ENCODE measurements at places on chromosomes 2 and 18.
A peak's percentile ranks its signal among the peaks of the same experiment; 100 is the strongest.

GRCh38 chr18:51069885-51070284, 39.9 kb downstream of the SMAD4 start:
- DNase-seq = no peak

GRCh38 chr18:55582325-55582724, 5.7 kb downstream of the TCF4 start:
- DNase-seq = no peak

- no peak for DNase-seq
These were observed 22.3 kb downstream of the DOK1 start for GRCh38 chr2:74576863-74577229.

DNA sequence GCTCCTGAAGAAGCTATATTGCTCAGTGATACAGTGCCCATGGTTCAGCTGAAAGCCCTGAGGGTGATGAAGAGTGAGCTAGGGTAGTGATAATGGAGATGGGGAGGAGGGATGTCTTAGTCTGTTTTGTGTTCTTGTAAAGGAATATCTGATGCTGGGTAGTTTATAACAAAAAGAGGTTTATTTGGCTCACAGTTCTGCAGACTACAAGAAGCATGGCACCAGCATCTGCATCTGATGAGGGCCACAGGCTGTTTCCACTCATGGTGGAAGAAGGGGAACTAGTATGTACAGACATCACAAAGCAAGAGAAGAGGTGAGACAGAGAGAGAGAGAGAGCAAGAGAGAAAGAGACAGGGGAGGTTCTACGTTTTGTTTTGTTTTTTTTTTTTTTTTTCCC, 417.3 kb upstream of the TRIB2 start:
- no peak for DNase-seq

DNA sequence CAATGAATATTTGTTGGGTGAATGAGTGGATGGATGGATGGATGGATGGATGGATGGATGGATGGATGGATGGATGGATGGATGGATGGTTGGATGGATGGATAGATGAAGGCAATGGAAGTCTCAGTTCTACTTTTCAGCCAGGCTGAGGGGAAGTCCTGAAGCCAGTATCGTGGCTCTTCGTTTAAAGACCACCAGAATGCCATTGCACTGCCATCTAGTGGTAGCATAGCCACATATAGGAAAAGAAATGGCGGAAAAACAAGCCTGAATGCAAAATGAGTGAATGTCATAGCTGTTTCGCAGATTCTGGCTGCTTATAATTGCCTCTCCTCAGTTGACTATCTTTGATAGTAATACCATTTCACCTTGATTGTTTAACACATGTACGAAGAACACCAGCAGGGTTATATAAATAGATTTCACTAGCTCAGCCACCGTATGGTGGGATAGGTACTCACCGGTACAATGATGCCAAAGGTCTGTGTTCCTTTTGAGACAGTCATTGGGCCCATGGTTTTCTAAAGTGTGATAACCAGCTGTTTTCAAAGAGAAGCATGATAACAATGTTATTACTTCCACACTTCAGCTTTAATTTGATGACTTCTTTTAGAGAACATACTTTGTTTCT, 62.3 kb upstream of the GREB1L start:
- DNase-seq = peak; percentile 60

GRCh38 chr2:216915557-216916150, 55.8 kb upstream of the TNP1 start:
- DNase-seq = no peak

GRCh38 chr18:65811307-65811706, 60.5 kb downstream of the CDH7 start:
- no peak for DNase-seq

DNA sequence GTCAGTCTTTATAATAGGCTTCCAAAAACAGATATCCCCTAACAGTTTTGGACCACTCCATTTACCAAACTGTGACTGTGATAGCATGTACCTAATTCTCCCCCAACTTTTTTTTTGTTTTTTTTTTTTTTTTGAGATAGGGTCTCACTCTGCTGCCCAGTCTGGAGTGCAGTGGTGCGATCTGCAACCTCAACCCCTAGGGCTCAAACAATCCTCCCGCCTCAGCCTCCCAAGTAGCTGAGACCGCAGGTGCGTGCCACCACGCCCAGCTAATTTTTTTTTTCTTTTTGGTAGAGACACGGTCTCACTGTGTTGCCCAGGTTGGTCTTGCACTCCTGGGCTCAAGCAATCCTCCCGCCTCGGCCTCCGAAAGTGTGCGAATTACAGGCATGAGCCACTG, 52.9 kb downstream of the REV1 start:
- no peak for DNase-seq

- no peak for DNase-seq
These were observed 32.8 kb downstream of the FAM178B start for GRCh38 chr2:96953611-96953978.

DNA sequence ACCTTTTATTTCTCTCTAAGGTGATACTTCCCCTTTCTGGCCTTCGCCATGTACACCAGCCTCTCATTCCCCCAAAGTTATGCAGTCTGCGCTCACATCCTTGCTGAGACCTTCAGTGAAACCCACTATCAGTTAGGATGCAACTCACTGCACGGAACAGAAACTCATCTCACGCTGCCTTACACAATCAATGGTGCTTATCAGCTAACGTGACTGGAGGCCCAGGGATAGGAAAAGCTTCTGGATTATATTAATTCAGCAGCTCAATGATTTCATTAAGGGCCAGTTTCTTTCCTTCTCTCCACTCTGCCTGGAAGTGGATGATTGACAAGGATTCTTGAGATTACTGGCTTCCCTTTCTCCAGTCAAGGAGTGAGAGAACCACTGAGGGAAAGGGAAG, 44.8 kb downstream of the CDH2 start:
- no peak for DNase-seq

GRCh38 chr2:237092506-237092905, 6.8 kb downstream of the COPS8 start:
- no peak for DNase-seq

DNA sequence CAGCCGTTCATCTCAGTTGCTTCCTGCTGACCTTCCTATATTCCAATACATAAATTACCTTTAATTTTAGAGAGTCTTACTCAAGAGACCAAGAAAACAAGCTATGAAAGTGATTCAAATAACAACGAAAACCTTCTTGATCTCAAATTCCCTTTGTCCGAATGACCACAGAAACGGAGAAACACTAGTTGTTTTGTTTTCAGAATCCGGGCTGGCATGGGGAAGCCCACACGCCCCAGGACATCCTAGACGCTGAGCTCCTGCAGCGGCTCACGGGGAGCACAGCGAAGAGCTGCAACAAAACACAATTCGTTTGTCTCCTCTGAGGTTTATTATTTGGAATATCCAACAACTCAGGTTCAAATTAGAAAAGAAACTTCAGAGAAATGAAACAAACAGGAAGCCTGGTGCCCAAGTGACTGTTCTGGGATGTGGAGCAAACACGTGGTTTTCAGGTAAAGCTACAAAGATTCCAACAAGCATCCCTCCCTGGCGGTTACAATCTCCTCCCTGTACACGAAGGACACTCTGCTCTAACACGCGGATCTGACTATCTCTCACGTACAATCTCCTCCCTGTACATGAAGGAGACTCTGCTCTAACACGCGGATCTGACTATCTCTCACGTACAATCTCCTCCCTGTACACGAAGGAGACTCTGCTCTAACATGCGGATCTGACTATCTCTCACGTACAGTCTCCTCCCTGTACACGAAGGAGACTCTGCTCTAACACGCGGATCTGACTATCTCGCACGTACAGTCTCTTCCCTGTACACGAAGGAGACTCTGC, 237.5 kb downstream of the TWIST2 start:
- no peak for DNase-seq

DNA sequence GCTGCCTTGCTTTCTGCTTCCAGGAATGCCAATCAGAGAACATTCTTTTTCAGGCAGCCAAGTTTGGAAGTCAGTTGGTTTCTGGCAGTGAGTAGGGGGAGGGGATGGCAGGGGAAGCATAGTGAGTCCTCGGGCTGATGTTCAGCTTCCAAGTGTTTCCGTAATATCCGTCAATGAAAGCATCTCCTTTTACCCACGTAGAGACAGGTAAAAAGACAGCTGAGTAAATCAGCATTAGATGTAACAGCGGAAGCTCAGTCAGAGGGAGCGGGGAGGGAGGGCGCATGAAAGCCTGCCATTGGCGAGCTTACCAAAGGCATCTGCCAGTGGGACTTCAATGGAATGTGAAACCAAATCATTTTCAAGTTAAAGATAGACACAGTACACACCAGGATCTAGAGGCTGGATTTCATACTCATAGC, 117.1 kb upstream of the DTNA start:
- DNase-seq = no peak

DNA sequence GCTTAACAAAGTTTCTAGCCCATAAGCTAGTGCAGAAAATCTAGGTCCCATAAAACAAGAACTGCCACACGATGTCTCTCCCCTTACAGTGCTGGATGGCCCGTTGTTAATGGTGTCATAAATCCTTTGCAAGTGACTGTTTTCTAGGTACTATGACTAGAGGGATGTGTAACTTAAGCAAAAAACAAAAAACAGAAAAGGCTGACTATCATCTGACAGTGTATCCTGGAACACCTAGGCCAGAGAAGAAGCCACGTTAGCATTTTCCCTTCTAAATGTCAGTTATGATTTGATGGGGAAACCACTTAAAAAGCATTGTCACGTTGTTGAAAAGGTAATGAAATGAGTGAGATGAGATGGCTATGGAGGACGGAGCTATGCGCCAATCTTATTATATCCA, 2.4 kb downstream of the CASP8 start:
- no peak for DNase-seq

DNA sequence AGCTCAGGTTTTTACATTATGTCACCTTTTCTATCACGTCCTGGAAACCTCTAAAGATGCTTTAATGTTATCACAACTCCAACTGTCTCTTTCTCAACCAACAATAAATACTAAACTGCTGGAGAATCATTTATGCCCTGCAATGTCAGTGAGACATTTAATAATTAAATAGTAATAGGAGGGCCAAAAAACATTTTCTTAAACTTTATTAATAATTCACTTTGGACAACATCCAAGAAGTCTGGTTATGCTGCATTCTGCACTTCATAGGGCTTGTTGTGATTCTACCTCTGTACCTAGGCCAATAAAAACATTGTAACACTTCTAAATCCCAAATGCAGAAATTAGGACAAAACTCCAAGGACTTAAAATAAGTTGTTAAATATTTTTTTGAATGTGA, 420.4 kb upstream of the LRRTM1 start:
- no peak for DNase-seq

- DNase-seq = no peak
These were observed 491.4 kb upstream of the CRIM1 start for GRCh38 chr2:35864141-35864540.

DNA sequence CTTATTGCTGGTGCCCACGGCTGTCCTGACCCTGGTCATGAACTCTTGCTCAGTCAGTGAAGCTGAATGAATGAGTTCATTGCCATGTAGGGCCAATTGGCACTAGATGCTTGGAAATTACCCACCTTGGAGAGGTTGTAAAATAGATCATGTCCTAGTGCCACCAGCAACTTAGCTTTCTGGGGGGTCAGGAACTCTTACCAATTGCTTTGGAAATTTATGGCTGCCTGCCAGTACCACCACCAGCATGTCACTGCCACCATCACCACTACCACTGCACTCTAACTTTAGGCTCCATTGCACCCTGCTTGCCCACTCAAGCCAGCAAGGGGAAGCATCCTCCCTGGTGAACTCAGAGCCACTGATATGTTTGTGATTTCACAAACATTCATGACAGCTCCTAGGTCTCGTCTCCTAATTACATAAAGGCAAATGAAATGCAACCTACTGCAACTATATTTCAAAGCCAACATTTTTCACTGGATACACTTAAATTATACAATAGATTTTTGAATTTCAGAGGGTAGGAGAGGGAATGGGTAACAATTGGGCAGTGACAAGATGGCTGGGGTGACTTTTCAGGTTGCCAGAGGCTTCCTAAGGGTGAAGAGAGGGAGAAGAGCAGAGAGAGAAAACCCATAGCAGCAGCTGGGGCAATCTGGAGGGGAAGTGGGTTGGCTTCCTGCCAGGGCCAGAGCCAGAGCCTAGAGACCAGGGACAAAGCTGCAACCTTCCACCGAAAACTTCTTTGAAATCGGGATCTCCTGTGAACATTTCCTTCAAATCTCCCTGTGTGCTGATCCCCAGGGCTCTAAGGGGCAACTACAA, 3.5 kb upstream of the EMILIN1 start:
- no peak for DNase-seq

DNA sequence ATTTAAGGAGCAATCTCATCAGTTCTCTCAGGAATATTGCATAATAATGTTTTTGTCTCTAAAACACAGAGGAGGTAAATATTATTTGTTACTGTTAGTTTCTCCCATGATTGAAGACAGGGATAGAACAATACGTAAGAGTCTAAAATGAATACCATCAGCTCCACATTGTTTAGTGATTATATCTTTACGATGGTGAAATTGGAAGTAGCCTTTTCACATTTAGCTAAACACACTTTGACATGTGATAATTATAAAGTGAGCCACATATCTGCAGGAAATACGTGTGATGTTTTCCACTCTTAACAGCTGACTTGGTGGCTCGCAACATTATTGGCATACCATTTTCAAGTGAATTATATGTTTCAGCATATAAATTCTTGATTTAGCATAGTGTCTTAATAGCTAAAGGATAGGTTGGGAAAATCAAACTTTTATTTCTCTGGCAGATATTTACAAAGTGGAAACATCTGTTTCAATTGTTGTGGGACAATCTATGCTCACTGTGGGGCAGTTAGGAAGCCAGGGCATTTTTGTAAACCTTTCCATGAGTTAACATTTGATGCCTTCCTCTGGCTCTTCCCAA, 208.1 kb upstream of the RASGRP3 start:
- no peak for DNase-seq

DNA sequence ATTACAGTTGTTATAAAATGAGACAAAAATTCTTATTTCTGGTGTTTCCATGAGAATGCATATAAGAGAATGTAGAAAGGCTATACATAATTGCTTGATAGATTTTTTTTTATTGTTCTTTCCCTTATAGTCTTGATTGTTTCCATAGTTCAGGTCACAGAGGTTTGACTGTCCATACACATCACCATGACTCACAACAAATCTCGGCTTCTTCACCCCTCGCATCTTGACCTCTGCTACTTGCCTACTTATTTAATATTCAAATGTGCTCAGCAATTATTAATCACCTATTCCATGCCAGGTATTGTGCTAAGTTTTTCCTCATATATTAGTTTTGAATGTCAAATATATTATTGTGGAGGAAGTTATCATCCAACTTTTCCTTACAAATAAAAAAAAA, 789.6 kb downstream of the RNF144A start:
- DNase-seq = no peak

DNA sequence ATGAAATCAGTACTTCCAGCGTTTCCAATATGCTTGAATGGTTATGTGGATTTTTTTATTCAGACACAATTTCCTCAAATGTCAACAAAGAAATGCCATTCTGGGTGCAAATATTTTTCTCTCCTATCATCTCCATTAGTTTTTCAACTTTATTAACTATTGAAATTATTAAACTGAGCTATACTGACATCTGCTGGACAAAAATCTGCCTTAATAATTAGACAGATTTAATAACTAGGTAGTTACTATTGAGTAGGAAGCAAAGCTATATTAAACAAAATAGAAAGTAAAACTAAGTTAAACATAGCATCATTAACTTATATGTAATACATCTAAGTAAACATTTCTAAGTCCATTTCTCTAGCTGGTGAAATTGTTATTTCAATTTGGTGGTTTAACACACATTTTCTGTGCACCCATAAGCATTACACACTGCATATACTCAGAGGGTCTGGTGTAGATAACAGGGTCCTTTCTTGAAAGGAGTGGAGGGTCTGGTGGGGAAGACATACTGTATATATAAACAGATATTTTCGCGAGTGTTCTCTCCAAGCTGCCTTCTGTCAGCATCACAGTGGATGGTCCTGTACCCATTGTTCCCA, 77.0 kb downstream of the LANCL1 start:
- no peak for DNase-seq
